ENCODE measurements at places on chromosomes 2 and 18.
A peak's percentile ranks its signal among the peaks of the same experiment; 100 is the strongest.

DNA sequence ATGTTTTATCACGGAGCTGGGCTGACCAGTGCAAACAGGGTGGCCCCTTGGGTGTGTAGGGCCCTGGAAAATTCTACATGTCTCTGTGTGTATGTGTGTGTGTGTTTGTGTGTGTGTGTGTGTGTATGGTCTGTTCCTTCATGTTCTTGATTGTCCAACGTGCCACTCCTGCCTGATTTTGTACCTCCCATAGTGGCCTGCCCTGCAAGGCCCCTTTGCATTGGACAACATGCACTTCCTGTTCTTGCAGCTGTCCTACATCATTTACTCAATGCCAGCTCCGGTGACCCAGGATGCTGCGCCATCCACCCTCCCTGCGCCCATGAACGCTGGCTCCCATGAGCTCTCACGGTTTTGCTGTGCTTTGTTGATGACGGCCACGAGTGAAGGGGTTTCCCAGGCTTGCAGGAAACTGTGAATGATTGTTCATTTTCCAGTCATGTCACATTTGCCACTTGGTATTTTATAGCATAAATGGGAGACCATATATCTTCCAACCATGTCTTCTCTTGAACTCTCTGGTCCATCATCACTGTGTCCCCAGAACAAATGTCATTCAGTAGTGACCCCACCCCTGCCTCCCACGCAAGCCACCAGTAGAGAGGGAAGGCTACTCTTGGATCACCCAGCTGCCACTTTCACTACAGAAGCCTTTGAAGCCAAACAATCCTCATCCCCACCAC is 69.7 kb upstream of the NCK2 start:
- DNase-seq = no peak

DNA sequence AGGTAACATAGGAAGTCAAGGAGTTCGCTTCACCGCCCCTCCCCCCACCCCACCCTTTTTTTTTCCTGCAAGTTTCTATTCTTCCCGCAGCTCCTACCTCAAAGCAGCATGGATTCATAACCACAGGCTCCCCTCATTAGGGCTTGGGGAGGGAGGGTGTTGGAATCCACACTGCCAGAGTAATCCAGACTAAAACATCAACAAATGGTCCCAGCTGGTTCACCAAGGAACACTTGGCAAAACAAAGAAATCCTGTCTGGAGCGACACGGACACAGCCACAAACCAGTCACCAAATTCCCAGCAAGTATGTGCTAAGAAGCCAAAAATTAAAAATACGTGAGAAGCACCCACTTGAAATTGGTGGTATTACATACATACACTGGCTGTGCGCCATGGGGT is 106.9 kb upstream of the PPP1CB start:
- peak; percentile 90 for DNase-seq

DNA sequence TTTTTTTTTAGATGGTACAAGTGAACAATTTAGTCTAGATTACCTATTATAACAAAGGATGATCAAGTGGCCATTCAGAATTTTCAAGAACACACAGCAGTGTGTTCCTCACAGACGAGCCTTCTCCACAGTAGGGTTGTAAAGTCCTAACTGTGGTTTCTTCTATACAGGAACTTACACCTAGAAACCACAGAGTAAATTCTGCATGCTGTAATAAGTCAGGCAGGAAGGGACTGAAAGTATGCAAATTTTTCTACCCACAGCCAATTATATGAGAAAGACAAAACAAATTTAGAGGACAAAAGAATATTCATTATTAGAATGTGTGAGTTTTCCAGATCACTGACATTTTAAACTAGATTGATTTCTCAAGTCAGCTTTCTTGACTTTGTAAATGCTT is 99.5 kb downstream of the RBMS1 start:
- DNase-seq = no peak

GRCh38 chr2:110126086-110126773 is 10.6 kb upstream of the MALL start:
- DNase-seq = no peak

DNA sequence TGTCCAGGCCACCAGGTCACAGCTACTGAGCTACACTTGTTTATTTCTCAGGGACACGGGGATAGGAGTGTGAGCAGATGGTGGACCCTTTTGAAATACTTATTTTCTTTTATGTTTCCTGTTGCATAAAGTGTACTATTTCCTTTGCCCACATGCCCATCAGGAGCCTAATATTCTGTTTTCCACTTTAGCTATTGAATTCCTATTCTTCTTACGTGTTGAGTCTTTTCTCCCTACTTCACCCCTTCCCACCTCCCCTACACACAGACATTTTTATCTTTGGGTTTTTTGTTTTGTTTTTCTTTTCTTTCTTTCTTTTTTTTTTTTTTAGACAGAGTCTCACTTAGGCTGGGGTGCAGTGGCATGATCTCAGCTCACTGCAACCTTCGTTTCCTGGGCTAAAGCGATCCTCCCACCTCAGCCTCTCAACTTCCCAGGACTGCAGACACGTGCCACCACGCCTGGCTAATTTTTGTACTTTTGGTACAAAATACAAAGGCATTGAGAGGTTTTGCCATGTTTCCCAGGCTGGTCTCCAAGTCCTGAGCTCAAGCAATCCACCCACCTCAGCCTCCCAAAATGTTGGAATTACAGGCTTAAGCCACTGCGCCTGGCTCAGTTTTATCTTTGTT is 5.2 kb upstream of the GPR55 start:
- DNase-seq = no peak

GRCh38 chr2:229344955-229345354 is 73.9 kb upstream of the PID1 start:
- no peak for DNase-seq

DNA sequence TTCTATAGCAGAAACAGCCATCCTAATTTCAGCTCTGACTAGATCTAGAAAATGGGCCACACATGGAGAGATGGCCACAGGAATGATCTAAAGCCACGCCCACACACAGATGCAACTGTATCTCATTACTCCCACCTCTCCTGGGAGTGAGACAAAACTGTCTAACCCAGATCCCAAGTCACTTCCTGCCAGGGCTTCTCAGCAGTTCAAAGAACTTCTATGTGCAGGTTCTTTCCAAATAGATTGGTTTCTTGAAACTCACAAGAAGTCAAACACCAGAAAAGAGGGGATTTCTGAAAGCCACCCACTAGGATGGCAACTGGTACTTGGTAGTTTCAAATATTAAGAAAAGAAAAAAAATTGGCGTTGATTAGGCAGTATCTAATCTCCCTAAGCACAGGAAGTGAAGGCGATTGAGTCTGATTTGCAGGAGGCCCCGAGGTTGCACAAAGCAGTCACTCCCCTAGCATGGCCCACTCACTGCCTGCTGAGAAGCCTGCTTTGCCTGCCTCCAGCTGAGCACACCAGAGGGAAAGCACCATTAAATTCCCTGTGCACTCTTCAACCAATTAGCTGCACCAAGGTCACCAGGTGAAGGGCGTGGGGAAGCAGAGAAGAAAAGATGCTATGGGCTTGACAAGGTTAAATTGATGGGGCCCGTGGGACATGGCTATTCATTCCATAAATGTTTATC is 51.1 kb downstream of the PAPOLG start:
- DNase-seq = peak; percentile 86

DNA sequence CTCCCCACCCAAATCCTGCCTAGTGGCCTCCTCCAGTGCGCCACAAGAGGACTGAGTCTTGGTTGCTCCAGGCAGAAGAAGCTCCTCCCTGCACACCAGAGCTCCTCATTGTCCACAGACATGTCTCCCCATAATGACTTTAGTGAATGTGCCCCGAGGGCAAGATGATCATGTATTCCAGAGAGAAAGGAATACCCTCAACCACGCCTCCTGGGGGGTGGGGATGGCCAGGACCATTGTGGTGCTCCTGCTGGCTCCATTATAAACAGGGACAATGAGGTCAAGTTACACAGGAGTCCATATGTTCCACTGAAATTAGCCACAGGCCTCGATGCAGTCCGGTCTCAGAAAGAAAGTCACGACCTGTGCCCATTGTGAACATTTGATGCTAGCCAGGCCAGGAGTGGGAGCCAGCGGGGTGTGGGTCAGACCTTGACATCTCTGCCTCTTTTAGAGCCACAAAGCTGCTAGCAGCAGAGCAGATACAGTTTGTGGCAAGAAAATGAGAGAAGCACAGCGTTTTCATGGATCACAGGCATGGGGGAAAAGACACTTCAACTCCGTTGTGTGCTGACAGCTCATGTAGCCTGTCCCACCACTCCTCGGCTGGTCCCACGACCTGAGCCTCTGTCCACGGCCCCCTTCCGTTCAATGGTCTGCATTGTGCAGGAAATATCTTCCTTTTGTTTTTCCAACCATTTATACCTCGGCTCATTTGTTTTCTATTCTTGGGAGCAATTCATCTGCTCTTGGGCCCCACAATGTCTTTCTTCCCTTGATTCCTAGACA is 70.7 kb upstream of the FZD7 start:
- DNase-seq = no peak

DNA sequence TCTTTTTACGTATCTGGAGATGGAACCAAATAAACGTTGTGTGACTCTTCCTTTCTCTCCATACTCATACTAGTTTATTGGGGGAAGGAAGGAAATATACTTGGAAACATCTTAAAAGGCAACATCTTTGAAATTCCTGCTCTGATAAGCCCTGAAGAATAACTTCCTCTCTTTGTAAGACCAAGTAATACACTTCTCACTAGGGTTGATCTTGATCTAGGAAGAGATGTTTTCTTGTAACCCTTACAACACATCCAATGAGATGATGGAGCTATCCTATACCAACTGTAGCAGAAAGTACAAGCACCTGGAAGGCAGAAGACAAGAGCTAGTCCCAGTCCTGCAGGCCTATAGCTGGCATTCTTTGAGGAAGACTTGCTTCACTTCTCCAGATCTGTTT is 2.0 kb downstream of the ANKRD44 start:
- DNase-seq = no peak

DNA sequence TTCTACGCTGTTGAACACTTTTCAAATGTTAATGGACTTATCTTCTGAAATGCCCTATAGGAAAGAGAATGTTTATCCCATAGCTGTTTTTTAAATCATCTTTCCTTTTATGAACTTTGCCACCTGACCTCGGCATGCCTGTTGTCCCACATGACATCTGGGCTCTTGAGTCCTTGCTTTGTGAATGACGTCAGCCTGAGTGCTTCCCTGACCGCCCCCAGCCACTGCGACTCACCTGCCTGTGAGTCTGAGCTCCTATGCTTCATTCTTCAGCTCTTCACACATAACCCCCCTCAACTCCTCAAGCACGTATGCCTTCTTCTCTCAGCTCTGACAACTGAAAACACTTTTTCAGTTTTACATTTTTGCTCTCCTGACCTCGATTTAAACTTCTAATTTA is 166.8 kb downstream of the DCDC2C start:
- DNase-seq = no peak

GRCh38 chr18:36386150-36386920 is 88.8 kb downstream of the FHOD3 start:
- DNase-seq = no peak

DNA sequence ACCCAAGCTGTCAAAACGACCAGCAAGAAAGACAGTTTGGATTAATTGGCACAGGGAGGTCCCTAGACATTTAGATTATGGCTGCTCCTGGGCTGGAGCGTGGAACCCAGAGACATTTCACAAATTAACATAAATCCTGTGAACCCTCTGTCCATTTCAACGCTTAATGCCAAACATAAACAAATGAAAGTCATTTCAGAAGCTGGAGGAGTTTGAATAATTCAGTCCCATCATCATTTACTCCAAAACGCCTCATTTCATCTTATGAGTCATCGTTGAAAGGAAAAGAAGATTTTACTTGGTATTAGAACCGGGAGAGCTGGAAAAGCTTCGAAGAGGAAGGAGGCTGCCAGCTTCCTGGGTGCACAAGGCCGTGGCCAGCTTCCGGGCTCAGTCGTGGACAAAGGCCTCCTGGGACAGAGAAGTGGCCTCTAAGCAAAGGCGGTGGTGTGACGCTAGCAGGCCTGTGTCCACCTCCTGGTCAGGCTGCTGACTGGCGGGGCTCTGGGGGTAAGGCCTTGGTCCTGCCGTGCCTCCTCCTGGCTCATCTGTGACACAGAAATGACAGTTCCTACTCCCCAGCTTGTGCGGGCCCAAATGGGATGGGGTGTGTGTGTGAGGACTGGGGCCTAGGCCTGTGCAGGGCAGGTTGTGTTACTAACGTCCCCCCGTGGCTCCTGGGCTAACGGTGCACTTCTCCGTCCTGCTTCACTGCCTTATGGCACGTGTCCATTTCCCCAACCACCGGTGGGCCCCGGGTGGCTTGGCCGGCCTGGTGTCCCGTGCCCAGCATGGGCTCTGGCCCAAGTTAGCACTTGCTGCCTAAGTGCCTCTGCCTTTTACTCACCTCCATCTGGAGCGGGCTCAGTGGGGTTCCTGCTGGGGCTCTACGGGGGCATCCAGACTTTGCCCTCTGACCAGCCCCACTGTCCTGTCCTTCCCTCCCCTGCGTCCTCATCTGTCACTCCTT is 71.6 kb downstream of the RRM2 start:
- DNase-seq = peak; percentile 9

GRCh38 chr2:239758279-239758877 is 266.8 kb downstream of the NDUFA10 start:
- peak; percentile 19 for DNase-seq

DNA sequence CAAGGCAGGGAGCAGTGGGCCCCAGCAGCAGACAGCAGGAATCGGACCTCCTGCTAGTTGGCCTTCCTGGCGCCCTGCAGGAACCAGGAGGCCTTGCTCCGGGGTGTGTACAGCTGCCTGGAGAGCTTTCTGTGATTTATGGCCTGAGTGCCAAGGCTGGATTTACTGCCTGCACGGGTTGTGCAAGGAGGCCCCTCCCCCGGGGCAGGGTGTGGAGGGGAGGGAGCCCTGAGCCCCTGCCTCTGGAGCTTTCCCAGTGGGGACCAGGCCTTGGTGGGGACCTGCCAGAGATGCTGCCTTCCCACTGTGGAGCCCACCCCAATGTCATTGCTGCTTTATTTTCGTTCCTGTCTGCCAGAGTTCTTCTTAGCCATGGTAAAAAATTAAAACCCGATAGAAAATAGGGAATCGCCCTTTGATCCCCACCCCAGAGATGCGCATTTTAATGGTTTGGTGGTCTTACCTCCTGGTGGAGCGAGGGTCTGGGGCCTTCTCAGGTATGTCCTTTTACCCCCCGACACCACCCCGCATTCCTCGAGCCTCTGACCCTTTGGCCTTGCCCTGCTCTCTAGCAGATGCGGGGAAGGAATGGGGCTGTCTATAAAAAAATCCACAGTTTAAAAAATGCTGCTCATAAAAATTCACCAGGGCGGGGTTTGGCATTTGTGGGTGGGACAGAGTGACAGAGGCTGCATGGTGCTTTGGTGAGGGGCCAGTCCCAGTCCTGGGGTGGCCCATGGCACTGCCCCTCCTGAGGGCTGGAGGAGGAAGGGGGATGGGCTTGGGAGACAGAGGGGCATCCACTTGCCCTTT is 6.9 kb upstream of the RALB start:
- no peak for DNase-seq

GRCh38 chr2:109124982-109125592 is 3.9 kb upstream of the SH3RF3 start:
- DNase-seq = no peak

- no peak for DNase-seq
These were observed 43.7 kb downstream of the MYL1 start for GRCh38 chr2:210271300-210271699.

DNA sequence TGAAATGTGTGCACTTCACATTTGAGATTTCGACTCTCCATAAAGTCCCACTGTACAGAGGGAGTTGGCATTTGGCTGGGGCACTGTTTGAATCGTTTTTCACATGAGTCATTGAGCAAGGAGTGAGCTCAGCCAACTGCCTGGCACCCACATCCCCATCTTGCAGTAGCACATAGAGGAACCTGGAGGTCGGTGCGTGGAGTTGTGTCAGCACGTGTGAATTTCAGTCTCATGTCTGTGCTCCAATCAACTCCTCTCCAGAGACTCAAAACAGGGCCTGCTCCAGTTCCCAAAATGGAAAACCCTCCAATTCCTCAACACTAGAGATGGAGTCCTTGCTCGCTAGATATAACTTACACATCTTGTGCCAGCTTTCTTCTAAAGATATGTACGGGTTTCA is 126.8 kb upstream of the CAPN13 start:
- DNase-seq = no peak
